NCI-H460 (cell line): ENCODE measurements at places on chromosomes 6 and 20.

GRCh38 chr6:168133168-168133561, 54.2 kb upstream of the FRMD1 start:
- no peak for DNase-seq

DNA sequence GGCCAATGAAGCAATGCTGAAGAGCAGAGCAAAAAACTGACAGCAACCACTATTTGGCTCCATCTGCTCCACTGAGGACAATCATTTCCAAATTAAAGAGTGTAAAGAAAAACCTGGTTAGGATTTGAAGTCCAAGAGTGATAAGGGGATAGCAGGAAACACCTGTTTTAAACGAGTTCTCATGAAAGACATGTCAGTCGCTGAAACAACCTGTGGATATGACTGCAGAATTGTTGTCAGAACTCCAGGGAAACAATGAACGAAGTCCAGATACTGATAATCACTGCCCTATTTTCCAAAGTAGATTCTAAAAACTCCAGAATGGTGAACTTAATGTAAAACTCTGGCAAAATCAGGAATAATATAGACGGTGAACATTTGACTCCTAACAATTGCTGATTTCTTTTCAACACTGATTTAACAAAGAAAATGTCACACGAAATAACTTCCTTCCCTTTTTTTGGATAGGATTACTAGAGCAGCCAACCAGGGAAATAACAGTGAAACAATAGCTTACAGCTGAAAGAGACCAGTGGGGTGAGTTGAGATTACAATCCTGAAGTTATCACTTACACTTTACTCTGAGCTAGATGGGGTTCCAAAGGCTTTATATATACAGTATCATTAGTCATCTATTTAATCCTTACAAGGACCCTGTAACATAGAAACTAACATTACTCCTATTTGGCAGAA, 83.7 kb downstream of the ELOVL5 start:
- no peak for DNase-seq

GRCh38 chr20:36202891-36203338, 33.4 kb upstream of the AAR2 start:
- DNase-seq, result peak; percentile 54

GRCh38 chr20:47534405-47534804, 32.7 kb downstream of the NCOA3 start:
- DNase-seq, result no peak

DNA sequence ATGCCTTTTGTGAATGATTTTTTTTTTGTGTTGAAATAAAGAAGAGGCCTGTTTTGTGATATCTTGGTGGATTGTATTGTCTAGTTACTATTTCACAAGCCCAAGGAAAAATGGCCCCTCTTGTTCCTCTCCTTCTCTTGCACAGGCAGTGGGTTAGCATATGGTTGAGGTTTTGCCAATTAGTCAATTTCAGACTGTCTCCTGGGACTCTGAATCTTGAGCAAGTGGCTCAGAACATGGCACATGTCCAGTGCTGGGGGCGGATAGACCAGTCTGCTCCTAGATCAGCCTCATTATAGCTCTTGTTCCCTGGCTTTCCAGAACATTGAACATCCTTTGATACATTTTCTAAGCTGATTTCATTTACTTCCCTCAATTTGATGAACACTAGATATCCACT, 589.2 kb downstream of the PHF3 start:
- no peak for DNase-seq
